GM23338 (cell line): ENCODE measurements at places on chromosomes 11 and 22.
A peak's percentile ranks its signal among the peaks of the same experiment; 100 is the strongest.

DNA sequence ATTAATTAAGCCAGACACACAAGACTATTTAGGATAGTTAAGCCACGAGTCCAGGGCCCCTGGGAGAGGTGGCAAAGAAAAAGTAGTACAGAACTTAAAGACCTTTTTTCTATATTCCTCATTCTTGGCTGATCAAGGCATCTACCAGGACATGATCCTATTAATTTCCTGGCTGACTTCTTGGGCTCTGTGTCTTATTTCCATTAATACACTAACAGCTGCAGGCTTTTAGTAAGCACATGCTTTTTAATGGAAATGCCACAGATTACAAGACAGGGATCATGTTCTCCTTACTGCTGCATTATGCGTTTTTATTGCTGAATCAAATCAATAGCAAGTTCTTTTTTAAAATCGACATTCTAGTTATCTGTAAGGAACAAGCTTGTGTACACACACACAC is 35.2 kb downstream of the BTG4 start:
- no peaks in the 10 kb centered on the region for H3K4me1 ChIP-seq
- DNase-seq, result no peak
- no peak overlapping the region for H3K4me3 ChIP-seq
- H3K27ac ChIP-seq, result no peak overlapping the region

- H3K27ac ChIP-seq, result no peak overlapping the region
- no peaks in the 10 kb centered on the region for H3K27me3 ChIP-seq
- DNase-seq, result no peak
These were observed 3901.6 kb upstream of the OR11H1 start for GRCh38 chr22:11626422-11626773.

DNA sequence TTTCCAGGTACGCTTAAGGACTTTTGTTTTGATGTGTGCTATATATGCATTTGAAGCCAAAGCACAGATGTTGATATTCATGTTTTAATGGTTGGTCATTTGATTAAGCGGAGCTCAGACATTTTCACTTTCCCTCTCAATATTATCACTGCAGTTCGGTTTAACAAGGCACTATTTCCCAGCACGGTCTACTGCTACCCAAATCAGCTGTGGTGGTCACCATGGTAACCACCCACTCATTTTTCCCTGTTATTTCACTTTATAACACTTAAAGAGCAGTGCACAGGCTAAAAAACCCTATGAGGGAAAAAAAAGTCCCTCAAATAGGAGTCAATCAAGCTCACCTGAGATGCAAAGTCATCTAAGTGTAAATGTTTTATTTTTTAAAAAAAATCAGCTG is 439.6 kb upstream of the CCDC90B start:
- H3K4me3 ChIP-seq, result peak overlapping the region; percentile 55
- no peaks in the 10 kb centered on the region for H3K36me3 ChIP-seq
- DNase-seq, result peak; percentile 17
- H3K27me3 ChIP-seq, result no peaks in the 10 kb centered on the region
- H3K27ac ChIP-seq, result peak overlapping the region; percentile 98
- H3K4me1 ChIP-seq, result peaks cover 44% of the 10 kb centered on the region

- H3K36me3 ChIP-seq, result 0 out of 2 replicates have a peak, but pooled peaks cover 3% of the 10 kb centered on the region
- H3K27ac ChIP-seq, result no peak overlapping the region
- no peak overlapping the region for H3K4me3 ChIP-seq
These were observed 45.1 kb upstream of the TSPAN18 start for GRCh38 chr11:44681698-44682097.

DNA sequence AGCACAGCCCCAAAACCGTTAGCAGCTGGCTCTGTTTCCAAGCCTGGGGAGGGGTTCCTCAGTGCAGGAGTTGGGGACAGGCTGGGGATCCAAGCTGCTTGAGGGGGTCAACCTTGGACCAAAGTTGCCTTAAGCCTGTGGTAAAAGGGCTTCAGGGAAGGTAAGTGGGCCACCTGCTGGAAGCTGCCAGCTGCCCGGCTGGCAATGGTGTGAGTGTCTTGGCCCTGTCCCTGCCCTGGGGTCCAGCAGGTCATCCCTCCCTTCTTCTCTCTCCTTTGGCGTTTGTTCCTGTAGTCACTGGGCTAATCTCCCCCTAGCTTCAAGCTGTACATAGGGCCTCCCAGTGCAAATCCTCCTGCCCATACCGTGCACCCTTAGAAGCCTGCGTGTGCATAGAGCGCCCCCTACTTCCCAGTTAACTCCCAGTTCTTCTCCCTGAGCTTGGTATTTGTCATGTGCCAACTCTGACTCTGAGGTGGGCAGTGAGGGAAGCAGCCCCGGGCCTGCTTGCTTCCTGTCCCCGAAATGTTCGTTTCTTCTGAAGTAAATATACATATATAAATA is 4.4 kb downstream of the TMEM258 start:
- 0 out of 2 replicates have a peak, but pooled peaks cover 5% of the 10 kb centered on the region for H3K4me1 ChIP-seq
- H3K4me3 ChIP-seq, result no peak overlapping the region
- H3K27me3 ChIP-seq, result no peaks in the 10 kb centered on the region

- no peak for DNase-seq
- H3K27ac ChIP-seq, result no peak overlapping the region
- no peaks in the 10 kb centered on the region for H3K36me3 ChIP-seq
- H3K4me3 ChIP-seq, result no peak overlapping the region
- H3K4me1 ChIP-seq, result peaks cover 25% of the 10 kb centered on the region
These were observed 5.1 kb upstream of the CDKN1C start for GRCh38 chr11:2890466-2891294.

DNA sequence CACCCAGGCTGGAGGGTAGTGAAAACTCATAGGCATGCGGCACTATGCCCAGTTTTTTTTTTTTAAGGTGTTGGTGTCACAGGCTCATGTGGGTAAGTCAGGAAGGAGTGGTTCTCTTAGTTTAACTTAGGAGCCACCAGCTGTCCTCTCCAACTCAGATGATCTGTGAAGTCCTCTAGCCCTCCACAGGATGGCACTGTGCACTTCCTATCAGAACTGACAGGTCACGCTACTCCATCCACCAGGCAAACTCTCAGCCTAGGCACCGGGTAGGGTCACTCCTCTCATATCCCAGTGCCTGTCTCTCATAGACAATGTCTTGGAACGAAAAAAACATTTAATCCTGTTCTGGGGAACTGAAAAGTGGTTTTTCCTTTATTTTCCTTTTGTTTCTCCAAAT is 16.5 kb downstream of the NAP1L4 start:
- peak; percentile 53 for DNase-seq
- no peak overlapping the region for H3K4me3 ChIP-seq
- H3K27me3 ChIP-seq, result no peaks in the 10 kb centered on the region
- H3K27ac ChIP-seq, result no peak overlapping the region
- no peaks in the 10 kb centered on the region for H3K4me1 ChIP-seq

DNA sequence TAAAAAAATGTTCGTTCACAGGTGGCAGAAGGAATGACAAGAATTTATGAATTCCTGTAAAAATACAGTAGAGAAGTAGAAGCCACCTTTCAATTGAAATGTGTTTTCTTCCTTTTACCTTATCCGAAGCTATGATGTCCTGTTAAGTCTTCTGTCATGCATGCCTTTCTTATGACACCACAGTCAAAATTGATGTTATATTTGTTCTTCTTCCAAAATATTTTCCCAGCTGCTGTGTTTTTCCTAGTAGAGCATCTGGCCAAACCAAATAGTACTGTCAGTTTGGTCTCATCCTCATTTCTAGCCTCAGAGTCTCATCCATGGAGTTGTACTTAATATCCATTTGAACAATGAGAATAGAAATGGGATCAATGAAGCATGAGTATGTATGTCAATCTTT is 206.1 kb downstream of the PGR start:
- no peak overlapping the region for H3K4me3 ChIP-seq
- H3K27me3 ChIP-seq, result no peaks in the 10 kb centered on the region
- H3K36me3 ChIP-seq, result no peaks in the 10 kb centered on the region
- H3K4me1 ChIP-seq, result no peaks in the 10 kb centered on the region
- no peak for DNase-seq

DNA sequence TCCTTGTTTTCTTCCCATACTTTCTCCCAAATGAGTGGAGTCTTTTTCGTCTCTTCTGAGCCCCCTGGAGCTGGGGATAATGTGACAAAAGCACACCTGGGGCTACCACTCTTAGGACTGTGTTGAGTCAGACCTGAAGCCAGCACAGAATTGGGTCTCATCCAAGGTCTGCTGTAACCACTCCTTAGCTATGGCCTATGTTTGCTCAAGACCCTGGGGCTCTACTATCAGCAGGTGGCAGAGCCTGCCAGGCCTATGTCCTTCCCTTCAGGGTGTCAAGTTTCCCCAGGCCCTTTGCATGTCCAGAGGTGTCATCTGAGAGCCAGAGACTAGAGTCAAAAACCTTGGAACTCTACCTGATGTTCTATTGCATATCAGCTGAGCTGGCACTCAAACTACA is 335.7 kb downstream of the DDX10 start:
- H3K4me3 ChIP-seq, result no peak overlapping the region
- no peak for DNase-seq
- H3K4me1 ChIP-seq, result no peaks in the 10 kb centered on the region

GRCh38 chr11:34029176-34029575 is 22.4 kb upstream of the CAPRIN1 start:
- no peaks in the 10 kb centered on the region for H3K27me3 ChIP-seq
- H3K27ac ChIP-seq, result no peak overlapping the region
- no peaks in the 10 kb centered on the region for H3K36me3 ChIP-seq
- DNase-seq, result no peak
- no peak overlapping the region for H3K4me3 ChIP-seq

- no peak for DNase-seq
- H3K4me1 ChIP-seq, result no peaks in the 10 kb centered on the region
- H3K36me3 ChIP-seq, result no peaks in the 10 kb centered on the region
- no peak overlapping the region for H3K27ac ChIP-seq
- H3K4me3 ChIP-seq, result no peak overlapping the region
These were observed 971.9 kb downstream of the BRD1 start for GRCh38 chr22:48855593-48856307.

DNA sequence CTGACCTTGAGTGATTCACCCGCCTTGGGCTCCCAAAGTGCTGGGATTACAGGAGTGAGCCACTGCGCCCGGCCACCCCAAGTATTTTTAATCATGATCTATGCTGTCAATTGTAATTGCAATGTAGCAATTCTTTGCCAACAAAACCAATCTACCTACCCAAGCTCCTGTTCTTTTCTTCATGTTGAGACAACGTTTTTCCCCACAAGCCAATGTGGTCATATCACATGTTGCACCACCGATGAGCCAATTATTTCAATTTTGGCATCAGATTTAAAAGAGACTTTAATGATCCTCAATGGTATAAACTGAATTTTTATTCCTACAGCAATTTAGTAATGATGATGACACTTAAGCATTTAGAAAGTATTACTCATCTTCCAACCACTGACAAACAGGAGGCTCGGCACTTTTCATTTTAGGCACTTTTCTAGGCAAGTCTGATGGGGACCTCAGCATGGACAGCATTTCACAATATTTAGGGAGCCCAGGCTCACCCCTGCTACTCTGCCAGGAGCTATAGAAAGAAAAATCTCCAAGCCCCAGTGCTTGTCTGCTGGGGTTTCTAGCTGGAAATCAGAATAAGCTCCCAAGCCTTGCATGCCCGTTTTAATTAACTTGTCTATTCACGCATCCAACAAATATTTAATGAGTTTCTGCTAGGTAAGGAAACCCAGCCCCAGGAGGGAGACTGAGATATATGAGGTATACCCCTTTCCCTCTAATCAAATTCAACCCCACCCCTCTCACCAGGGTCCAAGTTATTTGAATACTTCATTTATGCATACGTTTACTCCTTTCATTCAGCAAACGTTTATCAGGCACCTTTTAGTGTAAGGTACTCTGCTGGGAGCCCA is 291.4 kb downstream of the ST3GAL4 start:
- H3K4me3 ChIP-seq, result no peak overlapping the region
- H3K4me1 ChIP-seq, result peaks cover 12% of the 10 kb centered on the region
- H3K27ac ChIP-seq, result no peak overlapping the region

DNA sequence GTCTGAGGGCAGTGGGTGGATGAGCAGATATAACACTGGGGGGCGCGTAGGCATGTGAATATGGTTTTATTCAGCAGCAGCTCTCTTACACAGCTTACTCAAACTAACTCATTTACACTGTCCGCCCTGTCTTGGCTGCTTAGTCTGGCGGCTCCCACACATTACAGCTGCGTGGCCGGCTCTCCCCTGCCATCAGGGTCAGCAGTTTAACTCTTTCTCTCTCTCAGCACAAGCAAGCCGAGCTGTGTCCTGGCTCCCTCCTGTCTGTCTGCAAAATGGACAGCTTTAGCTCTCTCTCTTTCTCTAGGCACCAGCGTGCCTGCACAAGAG is 1310.1 kb upstream of the RAG2 start:
- H3K4me3 ChIP-seq, result no peak overlapping the region
- H3K4me1 ChIP-seq, result no peaks in the 10 kb centered on the region
- H3K36me3 ChIP-seq, result 0 out of 2 replicates have a peak, but pooled peaks cover 2% of the 10 kb centered on the region
- no peaks in the 10 kb centered on the region for H3K27me3 ChIP-seq

GRCh38 chr22:43434275-43434927 is 22.6 kb downstream of the MPPED1 start:
- no peak for DNase-seq
- no peaks in the 10 kb centered on the region for H3K36me3 ChIP-seq
- H3K27me3 ChIP-seq, result no peaks in the 10 kb centered on the region

GRCh38 chr11:113874581-113875233 is 665 bp downstream of the USP28 start:
- H3K27me3 ChIP-seq, result no peaks in the 10 kb centered on the region
- H3K27ac ChIP-seq, result peak overlapping the region; percentile 72; the same call in 1 of the 2 replicates
- DNase-seq, result peak; percentile 40
- peak overlapping the region; percentile 74 for H3K4me3 ChIP-seq
- peaks cover 17% of the 10 kb centered on the region for H3K36me3 ChIP-seq
- H3K4me1 ChIP-seq, result peaks cover 39% of the 10 kb centered on the region

DNA sequence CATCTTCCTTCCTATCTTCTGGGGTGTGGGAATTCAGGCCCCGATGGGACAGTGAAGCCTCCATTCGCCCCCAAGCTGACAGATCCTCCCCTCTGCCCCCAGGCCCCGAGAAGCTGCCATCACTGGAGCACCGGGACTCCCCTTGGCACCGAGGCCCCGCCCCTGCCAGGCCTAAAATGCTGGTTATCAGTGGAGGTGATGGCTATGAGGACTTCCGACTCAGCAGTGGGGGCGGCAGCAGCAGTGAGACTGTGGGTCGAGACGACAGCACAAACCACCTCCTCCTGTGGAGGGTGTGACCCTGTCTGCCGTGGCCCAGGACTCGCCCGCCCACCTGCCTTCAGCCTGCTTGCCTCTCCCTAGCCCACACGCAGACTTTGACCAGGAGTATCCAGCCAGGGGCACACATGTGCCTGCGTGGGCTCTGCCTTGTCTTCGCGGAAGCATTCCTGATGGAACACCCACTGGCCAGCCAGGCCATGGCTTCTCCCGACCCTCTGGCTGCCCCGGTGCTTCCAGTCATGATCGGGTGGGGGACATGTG is 8.6 kb upstream of the RELT start:
- H3K36me3 ChIP-seq, result no peaks in the 10 kb centered on the region
- H3K27ac ChIP-seq, result no peak overlapping the region
- DNase-seq, result no peak
- no peak overlapping the region for H3K4me3 ChIP-seq
